ENCODE measurements at places on chromosomes 6 and 20. TPM values are rescaled to one million over a fixed set of nuclear protein-coding genes. Genes with fewer than 3 reads are reported as not detected.

- no peak for DNase-seq
These were observed 2.9 kb downstream of the UBR2 start for GRCh38 chr6:42566614-42567208.

DNA sequence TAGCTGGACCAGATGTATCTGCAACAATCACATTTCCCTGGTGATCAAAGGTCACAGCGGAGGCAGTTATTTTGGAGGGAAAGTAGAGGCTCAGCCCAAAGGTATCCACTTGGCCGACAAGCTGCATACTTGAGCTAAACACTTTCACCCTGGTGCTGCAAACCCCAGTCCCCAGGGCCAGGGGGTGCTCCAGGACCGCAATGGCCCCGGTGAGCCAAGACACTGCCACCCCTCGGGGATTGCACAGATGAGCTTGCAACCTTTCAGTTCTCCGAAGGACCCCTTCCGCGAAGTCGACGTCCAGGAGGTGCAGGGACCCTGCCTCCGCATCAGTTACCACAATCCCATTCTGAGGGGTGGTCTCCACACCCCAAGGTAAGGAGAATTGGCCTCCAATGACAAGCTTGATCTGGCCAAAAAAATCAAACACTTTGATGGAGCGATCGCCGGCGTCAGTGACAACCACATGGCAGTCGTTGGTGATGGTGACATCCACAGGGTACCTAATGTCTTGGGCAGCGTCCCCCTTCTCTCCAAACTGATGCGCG, 823 bp downstream of the NHLRC1 start:
- peak; percentile 9 for DNase-seq

DNA sequence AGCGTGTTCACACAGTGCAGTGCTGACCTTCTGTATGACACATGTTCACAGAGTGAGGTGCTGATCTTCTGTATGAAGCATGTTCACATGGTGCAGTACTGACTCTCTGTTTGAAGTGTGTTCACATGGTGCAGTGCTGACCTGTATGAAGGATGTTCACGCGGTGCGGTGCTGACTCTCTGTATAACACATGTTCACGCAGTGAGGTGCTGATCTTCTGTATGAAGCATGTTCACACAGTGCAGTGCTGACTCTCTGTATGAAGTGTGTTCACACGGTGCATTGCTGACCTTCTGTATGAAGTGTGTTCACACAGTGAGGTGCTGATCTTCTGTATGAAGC, 10.8 kb upstream of the SERPINB1 start:
- no peak for DNase-seq

DNA sequence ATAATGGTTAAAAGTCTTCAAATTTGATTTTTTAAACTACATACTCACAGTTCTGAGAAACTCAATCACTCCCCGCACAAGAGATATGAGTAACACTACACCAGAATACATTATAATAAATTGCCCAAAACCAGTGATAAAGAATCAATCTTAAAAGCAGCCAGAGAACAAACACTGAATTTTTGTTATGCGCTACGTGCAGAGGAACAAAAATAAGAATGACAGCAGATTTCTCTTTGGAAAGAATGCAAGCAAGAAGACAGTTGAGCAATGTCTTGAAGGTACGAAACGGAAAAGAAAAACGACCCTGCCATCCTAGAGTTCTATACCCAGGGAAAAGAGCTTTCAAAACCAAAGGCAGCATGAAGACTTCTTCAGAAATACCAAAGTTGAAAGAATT, 216.7 kb downstream of the TTLL2 start:
- DNase-seq: no peak

DNA sequence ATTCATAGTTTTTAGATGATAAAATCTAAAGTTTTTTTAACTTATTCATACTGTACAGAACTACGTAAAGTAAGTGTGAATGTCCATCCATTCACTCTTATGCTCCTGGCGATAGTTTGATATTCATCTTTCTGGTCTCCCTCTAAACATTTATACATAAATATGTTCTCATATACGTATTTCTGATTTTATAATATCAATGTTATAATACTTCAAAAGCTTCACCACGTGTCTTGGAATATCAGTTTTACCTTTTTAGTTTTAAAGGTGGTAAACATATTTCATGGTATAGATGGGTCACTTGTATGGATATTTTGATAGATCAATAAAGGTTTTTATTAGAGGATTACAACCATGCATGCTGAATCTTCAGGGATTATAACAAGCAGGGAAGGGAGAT, 10.3 kb upstream of the RHAG start:
- DNase-seq: no peak

GRCh38 chr6:90175627-90176538, 120.8 kb downstream of the BACH2 start:
- DNase-seq: peak; percentile 80

DNA sequence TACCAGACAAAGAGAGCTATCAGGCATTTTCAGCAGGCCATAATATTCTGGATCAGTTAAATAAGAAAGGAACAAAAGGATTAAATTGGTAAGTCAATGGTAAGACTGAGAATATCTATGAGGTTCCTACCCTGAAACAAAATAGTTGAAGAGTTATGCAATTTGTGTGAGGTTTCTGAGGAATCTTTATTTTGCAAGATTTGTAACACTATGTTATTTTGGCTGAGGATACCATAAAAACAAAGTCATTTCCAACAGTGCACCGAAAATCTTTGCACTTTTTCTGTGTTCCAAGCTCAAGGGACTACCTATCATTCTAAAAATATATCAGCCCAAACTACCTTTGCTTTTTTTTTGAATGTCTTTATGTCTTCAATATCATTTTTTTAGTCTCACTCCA, 383.3 kb upstream of the CITED2 start:
- DNase-seq: no peak

- no peak for DNase-seq
These were observed 185.1 kb downstream of the PDE7B start for GRCh38 chr6:136036601-136037000.

DNA sequence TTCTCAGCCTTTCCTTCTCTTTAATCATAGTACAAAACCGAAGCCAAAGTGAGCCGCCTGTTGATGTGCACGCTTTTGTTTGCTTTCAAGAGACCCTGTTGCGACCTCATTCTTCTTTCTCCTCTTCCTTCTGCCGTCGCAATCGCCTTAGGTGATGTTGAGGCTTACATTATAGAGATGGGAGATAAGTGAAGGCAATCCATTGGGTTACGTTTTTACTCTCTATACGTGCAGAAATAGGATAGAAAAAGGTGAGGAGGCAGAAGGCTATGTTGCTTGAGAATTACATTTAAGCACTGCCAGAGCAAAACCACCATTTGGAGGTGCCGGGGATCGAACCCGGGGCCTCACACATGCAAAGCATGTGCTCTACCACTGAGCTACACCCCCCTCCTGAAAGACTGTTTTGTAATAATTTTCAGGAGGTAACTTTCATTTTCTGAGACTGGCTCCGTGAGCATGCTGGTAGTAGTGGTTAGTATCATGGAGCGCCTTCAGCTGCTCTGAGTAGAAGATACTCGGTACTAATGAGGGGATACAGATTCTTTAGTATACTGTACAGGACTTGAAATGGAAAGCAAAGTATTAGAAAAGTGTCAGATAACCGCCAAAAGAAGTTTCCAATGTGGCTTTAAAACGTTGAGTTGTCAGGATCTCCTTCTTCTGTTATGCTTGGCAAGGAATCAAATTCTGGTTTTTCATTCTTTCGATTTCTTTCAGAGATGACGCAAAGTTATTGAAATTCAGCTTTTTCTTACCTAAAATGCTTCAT, 165.6 kb downstream of the TRIM27 start:
- no peak for DNase-seq

DNA sequence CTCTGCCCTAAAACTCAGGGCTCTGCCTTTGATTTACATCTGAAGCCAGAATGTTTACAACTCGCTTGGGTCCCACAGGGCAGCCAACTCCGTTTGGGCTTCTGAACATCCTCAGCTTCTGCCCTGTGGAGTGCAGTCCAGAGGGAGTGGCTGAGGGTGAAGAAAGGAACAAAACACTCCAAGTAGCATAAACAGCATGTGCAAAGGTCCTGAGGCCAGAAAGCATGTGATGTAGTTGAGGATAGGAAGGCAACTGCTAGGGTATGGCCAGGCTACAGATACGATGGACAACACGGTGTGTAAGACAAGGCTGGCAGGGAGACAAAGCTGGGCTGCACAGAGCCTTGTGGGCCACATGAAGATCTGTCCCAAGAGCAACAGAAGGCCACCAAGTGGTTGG, 12.5 kb downstream of the JAG1 start:
- DNase-seq: no peak

RNF39 gene
- not detected for total RNA-seq

ZMYND8 gene
- 29.6 TPM for total RNA-seq
